ENCODE measurements at places on chromosomes 7 and 10.

DNA sequence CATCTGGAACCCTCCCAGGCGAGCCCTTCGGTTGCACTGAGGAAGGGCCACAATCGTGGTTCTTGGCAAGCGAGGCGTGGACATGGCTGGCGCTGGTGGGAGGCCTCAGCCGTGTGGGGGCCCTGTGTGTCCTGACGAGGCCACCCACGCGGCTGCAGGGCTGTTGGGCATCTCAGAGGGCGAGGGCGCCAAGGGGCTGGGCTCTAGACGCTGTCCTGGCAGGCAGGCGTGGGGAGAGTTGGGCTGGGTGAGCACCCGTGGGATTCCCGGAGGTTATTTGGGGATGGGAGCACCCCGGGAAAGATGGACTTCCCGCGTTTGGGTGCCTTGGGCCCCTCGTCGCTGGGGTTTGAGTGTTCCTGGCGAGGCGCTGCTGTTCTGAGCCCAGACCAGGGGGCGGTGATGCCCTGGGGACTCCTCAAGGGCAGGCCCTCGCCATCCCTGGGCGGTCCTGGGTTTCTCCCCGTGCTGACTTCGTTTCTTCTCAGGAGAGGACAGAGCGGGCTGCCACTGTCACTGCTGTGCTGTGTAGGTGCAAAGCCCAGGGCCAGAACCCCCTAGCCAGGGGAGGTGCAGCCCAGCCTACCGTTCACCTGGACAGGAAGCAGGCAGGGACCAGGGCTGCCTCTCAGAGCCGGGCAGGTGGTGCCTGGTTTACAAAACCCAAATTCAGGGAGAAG lies 87.2 kb downstream of the DNAJB6 start:
- no peak for DNase-seq

DNA sequence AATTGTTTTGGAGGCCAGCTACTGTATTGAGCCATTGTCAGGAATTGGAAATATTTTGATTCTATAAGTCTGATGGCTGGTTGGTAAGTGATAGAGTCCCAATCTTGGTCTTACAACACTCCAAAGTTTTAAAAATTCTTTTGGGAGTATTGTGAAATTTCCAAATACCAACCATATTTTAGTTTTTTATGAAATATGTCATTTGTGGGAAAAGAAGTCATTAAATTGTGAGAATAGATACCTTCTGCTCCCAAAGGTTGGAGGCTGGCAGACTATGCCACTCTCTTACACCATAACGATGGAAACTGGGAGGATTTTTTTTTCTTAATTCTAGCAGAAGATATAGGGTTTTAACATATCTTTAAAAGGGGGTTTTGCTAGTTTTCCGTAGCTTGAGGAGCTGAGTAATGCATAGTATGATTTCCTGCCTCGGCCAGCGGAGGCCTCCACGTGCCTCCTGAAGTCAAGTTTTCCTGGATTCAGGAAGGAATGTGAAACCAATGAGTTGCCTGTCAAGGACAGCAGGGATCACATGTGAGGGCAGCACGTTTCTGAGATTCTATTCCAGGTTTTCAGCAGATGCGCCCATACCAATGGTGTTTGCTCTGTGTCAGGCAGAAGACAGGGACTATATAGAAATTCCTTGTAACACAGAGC lies 92.2 kb upstream of the LAMB4 start:
- no peak for DNase-seq

GRCh38 chr7:78170815-78171214 lies 372.2 kb downstream of the PHTF2 start:
- DNase-seq: no peak

- no peak for DNase-seq
Observed at GRCh38 chr7:36388423-36388822, 1.2 kb upstream of the ANLN start.

DNA sequence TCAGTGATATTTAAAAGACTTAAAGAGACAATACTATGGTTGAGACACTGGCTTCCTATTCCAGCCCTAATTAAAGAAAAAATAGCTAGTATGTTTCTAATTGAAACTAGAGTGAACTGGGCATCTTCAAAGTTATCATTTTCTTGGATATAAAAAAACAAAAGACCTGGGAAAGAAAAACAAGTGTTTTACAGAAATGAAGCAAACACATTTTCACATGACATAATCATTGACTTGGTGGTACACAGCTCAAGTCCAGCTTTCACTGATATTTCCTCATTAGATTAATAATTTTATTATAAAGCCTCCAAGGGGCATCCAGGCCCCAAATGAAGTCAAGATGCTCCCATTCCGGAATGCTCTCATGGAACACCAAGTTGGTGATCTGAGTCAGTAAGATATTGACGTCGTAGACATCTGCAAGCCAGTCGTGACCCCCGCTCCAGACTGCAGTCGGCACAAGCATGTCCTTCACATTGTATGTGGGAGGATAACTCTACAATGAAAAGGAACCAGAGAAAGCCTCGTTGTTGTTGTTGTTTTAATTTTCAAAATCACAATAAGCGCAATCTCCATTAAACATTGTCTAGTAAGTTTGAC lies 7.5 kb upstream of the CH25H start:
- DNase-seq: no peak

- no peak for DNase-seq
Observed at GRCh38 chr10:77862595-77862994, 64.0 kb downstream of the DLG5 start.

GRCh38 chr7:16271355-16271915 lies 149.9 kb downstream of the CRPPA start:
- DNase-seq: no peak

- no peak for DNase-seq
Observed at GRCh38 chr7:140060788-140061606, 1.8 kb downstream of the PARP12 start.

DNA sequence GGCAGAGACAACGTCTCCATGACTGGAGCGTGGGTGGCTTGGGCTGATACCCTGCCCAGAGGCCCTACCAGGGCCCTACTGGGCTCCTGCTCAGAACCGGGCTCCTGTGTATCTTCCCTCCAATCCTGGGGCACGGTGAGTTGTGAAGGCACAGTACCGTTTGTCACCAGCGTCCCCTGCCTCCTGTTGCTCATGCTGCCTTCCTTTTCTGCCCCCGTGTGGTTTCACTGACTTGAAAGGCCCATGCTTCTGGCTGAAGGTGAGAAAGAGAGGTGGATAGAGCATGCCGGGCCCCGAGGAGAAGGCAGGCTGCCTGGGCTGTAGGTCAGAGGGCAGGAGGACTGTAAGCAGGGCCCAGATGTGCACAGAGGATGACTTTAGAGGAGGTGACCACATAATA lies 9.1 kb upstream of the DMBT1 start:
- no peak for DNase-seq

DNA sequence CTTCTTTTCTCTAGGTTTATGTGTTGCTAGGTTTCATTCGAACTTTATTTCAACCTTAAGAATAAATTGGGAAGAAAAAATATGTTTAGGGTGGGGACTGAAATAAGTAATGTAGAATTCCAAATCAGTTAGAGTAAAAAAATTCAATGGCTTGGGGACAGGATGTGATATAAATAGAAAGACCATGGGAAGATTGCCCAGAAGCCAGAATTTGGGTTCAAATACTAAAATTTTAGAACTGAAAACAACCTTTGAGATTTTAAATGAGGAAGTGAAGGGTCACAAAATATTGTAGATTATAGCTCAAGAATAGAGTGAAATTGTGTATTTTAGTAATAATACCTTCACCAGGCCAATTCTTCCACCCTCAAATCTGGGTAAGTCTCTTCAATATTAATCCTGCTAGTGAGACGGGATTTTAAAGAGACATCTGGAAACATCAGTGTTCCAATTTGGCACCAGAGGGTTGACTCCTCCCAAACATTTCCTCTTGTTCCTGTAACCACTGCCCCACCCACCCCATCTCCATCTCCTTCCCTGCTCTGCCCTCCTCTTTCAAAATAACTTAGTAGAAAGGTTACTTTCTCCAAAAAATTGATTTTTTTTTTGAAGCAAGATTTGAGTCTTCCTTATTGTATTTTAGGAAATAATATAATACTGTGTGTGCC lies 51.3 kb upstream of the FAM3C start:
- no peak for DNase-seq

DNA sequence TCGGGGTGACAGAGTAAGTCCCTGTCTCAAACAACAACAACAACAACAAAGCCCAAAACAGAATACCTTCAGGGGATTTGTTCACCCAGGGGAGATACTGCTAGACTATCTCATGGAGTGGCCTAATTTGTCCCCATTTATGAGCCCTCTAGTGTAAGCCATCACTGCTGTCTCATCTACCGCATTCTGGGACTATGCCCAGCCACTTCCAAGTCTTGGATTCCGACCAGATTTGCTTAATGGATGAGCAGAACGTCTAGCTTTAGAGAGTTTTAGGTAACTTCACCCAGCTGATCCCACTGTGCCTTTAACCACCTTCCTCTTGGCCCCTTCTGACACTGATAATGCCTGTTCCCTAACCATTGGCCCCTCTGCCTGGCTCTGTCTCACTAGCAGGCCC lies 47.1 kb downstream of the PAPSS2 start:
- no peak for DNase-seq

DNA sequence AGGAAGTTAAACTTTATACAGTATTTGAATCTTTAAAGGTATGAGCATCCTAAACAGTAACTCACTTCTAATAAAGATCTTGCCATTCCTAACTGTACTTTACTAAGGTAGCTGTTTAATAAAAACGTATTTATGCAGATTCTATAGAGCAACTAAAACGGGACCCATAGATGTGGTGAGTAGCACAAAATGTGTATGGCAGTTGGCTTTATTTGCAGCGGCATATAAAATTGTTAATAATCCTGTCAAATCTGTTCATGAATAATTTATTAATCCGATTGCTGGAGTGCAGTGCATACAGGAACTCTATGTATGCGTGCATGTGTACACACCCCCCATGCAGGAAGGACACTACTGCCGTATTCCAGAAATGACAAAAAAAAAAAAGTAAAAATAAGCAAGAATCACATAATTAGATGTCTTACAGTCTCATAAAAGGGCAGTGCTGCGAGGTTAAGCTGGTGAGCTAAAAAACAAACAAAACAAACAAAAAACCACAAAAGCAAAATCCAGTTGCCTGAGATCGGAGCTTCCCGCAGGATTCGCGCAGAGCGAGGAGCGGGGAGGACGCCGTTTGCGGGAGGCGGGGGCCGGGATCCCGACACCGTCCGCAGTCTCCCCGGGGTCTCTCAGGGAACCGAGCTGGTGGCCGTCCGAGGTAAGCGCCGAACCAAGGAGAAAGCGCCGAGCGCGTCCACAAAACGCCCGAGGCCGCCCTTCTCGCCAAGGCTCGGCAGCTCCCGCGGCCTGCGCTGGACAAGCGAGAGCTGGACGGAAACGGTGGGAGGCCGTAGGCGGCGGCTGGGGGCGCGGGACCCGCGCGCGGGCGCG lies 518 bp upstream of the COMMD3 start:
- no peak for DNase-seq

- no peak for DNase-seq
Observed at GRCh38 chr7:4209126-4209525, 473.0 kb upstream of the FOXK1 start.

- DNase-seq: no peak
Observed at GRCh38 chr10:31751051-31751737, 177.4 kb downstream of the ARHGAP12 start.

GRCh38 chr7:84337429-84337828 lies 142.8 kb upstream of the SEMA3A start:
- DNase-seq: no peak

- no peak for DNase-seq
Observed at GRCh38 chr7:66640802-66641525, 12.3 kb downstream of the KCTD7 start.

- no peak for DNase-seq
Observed at GRCh38 chr10:101710059-101710695, 15.2 kb upstream of the FBXW4 start.

DNA sequence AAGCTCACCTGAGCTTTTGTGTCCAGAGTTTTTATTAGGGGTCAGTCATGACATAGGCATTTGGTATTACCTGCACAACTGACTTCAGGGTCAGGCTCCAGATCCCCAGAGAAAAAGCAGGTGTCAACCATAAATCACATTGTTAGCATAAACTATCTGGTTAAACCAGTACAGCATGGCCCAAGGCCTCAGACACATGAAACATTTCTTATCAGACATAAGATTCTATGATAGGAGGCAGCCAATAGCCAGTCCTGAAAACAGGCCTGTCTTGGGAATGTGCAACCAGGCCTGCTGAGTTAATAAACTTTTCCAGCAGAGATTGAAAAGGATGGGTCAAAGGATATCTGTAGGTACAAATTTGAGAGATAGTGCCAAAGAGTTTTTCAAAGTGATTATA lies 116.1 kb downstream of the TPST1 start:
- no peak for DNase-seq

- DNase-seq: no peak
Observed at GRCh38 chr10:86712317-86712707, 44.0 kb downstream of the LDB3 start.

- no peak for DNase-seq
Observed at GRCh38 chr10:61594430-61594829, 68.3 kb upstream of the CABCOCO1 start.

GRCh38 chr10:127715249-127715648 lies 21.7 kb upstream of the FOXI2 start:
- DNase-seq: no peak

DNA sequence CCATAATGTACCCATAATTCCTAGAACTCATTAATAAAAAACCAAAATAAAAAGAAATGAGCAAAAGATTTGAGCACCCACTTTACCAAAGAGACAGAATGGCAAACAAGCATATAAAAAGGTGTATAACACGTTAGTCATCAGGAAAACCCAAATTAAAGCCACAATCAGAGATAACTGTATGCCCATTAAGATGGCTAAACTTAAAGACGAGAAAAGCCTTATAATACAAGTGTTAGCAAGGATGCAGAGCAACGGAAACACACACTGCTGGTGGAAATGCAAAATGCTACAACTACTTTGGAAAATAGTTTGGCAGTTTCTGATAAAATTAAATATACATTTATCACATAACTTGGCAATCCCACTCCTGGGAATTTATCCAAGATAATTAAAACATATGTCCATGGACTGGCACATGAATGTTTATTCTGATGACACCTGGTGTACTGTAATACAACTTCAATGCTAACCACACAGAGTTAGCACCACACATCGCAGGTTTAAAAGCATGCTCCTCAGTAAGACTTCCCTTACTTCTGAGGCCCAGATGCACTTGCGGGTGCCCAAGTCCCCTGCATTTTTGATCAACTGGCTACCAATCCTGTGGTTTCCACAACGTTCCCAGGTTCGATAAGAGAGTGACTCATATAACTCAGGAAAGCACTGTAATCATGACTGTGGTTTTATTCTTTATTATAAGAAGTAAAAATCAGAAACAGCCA lies 158.6 kb downstream of the SNX13 start:
- no peak for DNase-seq

- no peak for DNase-seq
Observed at GRCh38 chr7:69749994-69750393, 151.7 kb downstream of the AUTS2 start.

Measured in cortex of kidney (tissue), 1 donor.